ENCODE measurements at places on chromosomes 11 and 22.

DNA sequence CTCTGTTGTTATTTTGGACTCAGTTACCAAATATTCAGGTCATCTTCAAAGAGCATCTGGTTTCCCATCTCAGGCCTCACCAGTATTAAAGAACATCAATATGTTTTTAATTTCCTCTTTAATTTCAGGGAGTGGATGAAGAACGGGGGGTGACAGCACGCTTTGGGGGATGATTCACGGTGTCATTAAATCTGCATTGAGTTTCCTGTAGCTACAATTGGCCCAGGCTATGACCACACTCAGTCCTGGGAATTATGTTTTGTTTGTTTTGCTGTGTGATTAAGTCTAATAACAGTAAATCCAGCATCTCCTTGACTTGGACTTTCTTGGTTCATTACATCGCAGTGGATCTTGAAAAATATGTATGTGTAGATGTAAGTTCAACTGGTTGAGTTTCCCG is 149.7 kb upstream of the SEZ6L start:
- no peak for DNase-seq

- DNase-seq, result no peak
These were observed 59.5 kb upstream of the SCUBE2 start for GRCh38 chr11:9150926-9151325.

GRCh38 chr22:41620589-41621098 is at the start of gene DESI1:
DESI1 (minus strand) TSS chr22:41621043; CDS start chr22:41620839, 204 bp downstream.
- DNase-seq, result no peak

GRCh38 chr11:108483163-108483562 is 15.0 kb downstream of the POGLUT3 start:
- peak; percentile 31 for DNase-seq

DNA sequence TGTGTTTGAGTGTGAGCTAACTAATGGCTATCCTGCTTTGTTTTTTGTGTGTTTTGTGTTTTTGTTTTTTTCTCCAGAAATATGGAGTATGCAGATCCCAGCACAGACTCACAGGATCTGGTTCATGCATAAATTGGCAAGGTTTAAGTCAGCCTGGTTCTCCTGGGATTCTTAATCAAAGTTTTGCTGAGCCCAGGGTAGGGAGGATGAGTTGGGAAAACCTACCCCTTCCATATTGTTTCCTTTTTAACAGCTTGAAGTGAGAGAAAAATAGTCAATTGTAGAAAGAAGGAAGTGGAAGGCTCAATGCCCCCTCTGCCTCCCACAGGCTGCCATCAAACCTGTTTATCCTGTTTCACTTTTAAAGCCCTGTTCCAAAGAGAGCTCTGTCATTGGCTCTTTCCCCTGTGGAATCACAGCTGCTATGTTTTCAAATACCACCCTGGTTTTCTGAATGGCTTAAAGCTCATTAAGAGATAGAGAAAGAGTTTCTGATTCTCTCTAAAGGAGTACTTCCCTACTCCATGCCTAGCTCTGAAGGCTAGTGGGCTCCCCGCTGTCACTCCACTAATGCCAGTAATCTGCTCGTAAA is 23.4 kb upstream of the CADM1 start:
- peak; percentile 37 for DNase-seq

GRCh38 chr22:43155789-43156188 is 4.4 kb downstream of the TSPO start:
- no peak for DNase-seq

GRCh38 chr11:2202900-2203439 is 31.4 kb upstream of the TH start:
- DNase-seq, result no peak

DNA sequence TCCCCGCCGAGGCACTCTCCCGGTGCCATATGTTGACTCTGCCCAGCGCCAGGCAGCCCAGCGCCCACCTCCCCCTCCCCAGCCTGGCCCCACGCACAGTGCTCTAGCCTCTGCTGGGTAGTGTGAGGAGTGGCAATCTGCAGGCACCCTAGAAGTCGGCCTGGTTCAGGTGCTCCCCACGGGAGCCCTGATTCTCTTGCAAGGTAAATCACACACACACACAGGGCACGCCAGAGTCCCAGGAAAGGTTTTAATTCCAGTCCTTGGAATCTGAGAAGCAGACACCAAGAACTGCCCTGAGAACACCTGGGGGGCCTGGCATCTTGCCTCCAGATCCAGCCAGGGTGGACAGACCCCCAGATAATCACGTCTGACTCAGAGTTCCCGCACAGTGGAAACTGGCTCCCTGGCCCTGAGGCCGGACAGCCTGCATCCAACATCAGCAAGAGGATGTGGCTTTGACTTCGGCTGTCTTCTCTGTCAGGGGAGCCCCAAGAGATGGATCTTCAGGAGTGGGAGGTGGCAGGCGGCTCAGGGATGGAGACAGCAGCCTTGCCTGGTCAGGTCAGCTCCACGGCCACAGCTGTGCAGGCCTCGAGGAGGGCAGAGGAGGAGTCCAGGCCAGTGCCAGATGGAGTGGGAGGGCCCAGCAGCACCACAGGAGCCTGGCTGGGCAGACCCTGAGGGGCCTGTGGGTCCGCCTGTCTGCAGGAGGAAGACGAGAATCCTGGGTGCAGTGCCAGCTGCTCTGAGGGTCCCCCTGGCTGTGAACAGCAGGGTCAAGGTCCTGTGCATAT is 1.1 kb upstream of the RIN1 start:
- no peak for DNase-seq

GRCh38 chr11:99184146-99184545 is 163.4 kb downstream of the CNTN5 start:
- no peak for DNase-seq

DNA sequence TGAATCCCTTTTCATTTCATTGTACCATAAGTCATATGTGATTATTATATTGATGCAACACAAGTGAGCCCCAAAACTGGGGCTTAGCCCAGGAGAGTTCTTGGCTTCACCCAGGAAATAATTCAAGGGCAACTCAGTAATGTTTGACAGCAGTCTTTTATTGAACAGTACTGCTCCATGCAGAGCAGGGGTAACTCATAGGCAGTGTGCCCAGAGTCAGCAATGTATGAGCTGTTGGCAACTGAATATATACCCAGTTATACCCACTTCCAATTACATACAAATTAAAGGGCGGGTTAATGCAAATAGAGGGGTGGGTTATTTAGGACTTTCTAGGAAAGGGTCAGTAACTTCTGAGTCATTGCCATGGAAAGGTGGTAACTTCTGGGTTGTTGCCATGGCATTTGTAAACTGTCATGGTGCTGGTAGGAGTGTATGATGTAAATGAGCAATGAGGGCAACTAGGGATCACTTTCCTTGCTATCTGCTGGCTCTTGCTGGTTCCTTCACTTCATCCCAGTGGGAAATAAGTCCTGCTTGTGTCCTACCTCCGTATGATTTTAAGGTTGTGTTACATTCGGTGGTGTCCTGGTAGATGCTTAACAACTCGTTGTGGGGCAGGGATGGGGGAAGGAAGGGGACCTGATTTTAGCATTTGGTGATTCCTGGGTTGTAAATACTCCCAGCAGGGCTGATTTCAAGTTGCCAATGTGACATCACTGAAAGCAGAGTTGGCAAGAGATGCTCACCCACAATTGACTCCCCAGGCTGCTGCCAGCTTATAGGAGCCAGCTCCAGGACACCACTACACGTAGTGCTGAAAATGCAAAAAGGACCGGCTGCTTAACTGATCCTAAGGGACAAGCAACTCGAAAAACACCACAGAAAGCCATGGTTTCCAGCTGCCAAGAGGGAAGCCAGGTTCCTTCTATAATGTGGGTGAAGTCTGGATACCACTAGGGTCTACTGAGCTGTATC is 70.1 kb downstream of the SYT9 start:
- DNase-seq, result no peak

DNA sequence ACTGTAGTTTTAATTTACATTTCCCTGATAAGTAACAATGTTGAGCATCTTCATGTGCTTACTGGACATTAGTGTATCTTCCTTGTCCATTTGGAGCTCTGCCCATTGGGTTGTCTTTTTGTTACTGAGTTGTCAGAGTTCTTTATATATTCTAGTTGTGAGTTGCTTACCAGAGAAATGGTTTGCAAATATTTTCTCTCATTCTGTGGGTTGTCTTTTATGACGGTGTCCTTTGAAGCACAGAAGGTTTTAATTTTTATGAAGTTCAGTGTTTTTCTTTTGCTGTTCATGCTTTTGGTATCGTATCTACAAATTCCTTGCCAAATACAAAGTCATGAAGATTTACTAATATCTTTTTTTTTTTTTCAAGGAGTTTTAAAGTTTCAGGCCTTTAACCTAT is 42.4 kb downstream of the ZBTB44 start:
- no peak for DNase-seq

- peak; percentile 12 for DNase-seq
These were observed 566.2 kb downstream of the MIAT start for GRCh38 chr22:27223317-27224177.

GRCh38 chr11:125224391-125225021 is 60.0 kb downstream of the PKNOX2 start:
- DNase-seq, result no peak

DNA sequence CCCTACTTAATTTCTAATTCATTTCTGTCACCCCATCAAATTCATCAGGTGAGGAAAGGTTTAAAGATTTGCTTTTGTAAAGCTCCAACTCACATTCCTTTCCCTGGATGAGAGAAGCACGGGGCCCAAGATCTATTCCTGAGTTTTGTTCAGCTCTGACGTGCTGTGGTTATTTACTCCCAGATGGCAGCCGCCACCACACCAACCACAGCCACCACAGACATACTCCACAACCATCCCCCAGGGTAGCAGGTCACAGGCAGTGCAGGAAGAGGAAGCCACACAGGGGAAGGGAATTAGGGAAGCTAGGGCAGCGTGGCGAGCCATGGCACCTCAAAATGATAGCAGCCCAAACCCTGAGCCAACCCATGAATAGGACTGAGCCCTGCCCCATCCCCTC is 63.5 kb upstream of the CSNK2A3 start:
- DNase-seq, result peak; percentile 34

DNA sequence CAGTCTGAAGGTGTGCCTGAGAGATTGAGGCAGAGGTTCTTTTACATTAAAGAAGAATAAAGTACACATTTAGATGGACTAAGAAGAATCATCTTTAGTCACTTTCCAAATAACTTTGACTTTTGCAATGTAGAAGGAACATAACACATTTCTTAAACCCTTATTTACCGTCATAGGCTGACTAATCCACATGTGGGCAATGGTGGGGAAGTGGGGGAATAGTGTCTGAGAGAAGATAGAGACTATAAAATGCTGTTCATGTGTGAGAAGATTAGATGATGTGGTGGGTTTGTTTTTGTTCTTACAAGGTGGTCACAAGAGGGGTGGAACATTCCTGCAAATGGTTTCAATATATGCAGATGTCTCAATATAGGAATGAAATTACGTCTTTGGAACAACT is 1.8 kb downstream of the MS4A4A start:
- DNase-seq, result no peak

DNA sequence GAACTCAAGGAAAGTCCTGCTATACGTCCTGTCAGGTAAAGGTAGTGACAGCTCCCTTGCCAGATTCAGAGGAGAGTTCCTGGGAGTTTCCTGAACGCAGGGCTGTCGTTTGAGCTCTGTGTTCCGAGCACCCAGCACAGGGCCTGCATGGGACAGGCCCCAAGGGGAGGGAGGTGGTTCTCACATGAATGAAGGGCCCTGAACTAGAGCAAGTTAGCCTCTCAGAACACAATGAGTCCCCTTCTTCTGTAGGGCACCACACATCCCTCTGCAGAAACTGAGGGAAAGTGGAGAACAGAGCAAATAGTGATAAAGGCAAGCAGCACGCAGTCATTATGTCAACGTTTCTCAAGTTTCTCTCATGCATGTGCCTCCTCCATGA is 35.3 kb downstream of the NEU3 start:
- no peak for DNase-seq

DNA sequence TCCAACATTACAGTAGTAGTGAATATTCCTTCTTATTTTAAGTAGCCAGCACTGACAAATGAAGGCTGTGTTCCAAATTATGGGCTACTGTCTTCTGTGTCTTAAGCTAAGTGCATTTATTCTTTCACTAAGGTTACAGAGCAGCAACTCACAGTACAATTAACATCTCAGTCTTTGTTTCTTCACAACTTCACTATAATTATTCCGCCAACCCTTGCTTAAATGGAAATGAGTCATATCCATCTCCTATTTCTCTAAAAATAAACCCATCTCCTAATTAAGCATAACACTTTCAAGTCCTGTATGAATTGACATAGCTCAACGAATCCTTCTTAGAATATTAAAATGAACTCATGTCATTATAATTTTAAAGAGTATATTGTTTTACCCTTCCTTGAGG is 6.7 kb downstream of the ETS1 start:
- DNase-seq, result no peak

GRCh38 chr11:22539821-22540256 is 85.8 kb downstream of the FANCF start:
- peak; percentile 58 for DNase-seq

GRCh38 chr22:29738118-29738815 is 18.5 kb downstream of the CABP7 start:
- DNase-seq, result no peak

- no peak for DNase-seq
These were observed 122.2 kb downstream of the DDX10 start for GRCh38 chr11:108787105-108787504.

GRCh38 chr11:64206457-64207255 is at the start of gene FERMT3:
FERMT3 (plus strand) TSS chr11:64206721; CDS start chr11:64207365, 644 bp downstream.
- DNase-seq, result no peak

- DNase-seq, result no peak
These were observed 2.4 kb downstream of the PHF21A start for GRCh38 chr11:46118702-46119351.

DNA sequence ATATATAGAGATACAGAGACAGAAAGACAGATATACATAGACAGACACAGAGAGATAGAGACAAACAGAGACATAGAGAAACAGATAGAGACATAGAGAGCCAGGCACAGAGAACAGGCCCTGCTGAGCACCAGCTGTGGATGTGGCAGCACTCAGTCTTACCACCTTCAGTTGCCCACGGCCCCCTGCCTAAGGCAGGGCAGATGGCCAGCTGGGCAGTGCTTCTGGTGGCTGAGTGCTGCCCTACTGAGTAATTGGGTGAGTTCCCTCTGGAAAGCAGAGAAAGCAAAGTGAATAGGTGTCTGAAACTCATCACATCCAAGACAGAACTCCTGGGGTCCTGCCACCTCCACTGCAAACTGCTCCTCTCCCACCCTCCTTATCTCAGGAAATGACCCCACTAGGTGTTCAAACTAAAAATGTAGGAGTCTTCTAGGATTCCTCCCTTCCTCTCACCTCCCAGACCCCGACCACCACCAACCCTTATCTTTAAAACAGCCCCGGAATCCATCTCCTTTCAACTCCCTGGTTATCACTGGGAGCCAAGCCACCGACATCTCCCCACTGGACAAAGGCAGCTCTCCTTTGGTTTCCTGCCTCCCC is 27.2 kb downstream of the SYN3 start:
- DNase-seq, result no peak

GRCh38 chr22:46220921-46221320 is 29.2 kb downstream of the CDPF1 start:
- DNase-seq, result no peak

GRCh38 chr11:19607656-19608360 is 104.8 kb upstream of the NAV2 start:
- DNase-seq, result no peak
